ENCODE measurements at places on chromosomes 1 and 21. TPM values are rescaled to one million over a fixed set of nuclear protein-coding genes. Genes with fewer than 3 reads are reported as not detected.

XCL2 gene
- 19.5 TPM for total RNA-seq

TRIM45 gene
- total RNA-seq, result 0.08 TPM

SLC45A1 gene
- 0.60 TPM for total RNA-seq

SPRR2E gene
- not detected for total RNA-seq

FLG2 gene
- total RNA-seq, result not detected

FAM151A gene
- total RNA-seq, result not detected

FAAH gene
- 6.5 TPM for total RNA-seq

AJAP1 gene
- total RNA-seq, result 3.5 TPM

KRTAP12-2 gene
- total RNA-seq, result not detected

ESPN gene
- total RNA-seq, result 5.5 TPM

LIN28A gene
- not detected for total RNA-seq

FYB2 gene
- total RNA-seq, result not detected

DNASE2B gene
- not detected for total RNA-seq

OR2AK2 gene
- 0.69 TPM for total RNA-seq

CACHD1 gene
- 3.4 TPM for total RNA-seq

ZNF697 gene
- not detected for total RNA-seq

ATP1A2 gene
- total RNA-seq, result not detected

EXO5 gene
- 6.7 TPM for total RNA-seq

ZBTB8B gene
- total RNA-seq, result not detected

SLC44A5 gene
- 0.17 TPM for total RNA-seq

GJB4 gene
- not detected for total RNA-seq

LCE3D gene
- total RNA-seq, result not detected

GPR3 gene
- total RNA-seq, result not detected

GFI1 gene
- total RNA-seq, result 32.6 TPM

TNNT2 gene
- not detected for total RNA-seq

FAM163A gene
- 0.22 TPM for total RNA-seq

APP gene
- 14.3 TPM for total RNA-seq

S100A14 gene
- total RNA-seq, result not detected

RRAGC gene
- total RNA-seq, result 13.6 TPM

KIRREL1 gene
- total RNA-seq, result not detected

ERRFI1 gene
- 4.4 TPM for total RNA-seq

PPIAL4G gene
- total RNA-seq, result 0.25 TPM

CLDN17 gene
- total RNA-seq, result not detected

FBXO44 gene
- total RNA-seq, result 36.0 TPM

ETV3L gene
- not detected for total RNA-seq

CD160 gene
- total RNA-seq, result 3.2 TPM
